GOT3 (cell line): ENCODE measurements at places on chromosomes 13 and 19.

GRCh38 chr19:679418-680286 is 3.5 kb downstream of the FSTL3 start:
- DNase-seq: no peak

- DNase-seq: no peak
Observed at GRCh38 chr13:32829269-32829668, 187.0 kb upstream of the KL start.

DNA sequence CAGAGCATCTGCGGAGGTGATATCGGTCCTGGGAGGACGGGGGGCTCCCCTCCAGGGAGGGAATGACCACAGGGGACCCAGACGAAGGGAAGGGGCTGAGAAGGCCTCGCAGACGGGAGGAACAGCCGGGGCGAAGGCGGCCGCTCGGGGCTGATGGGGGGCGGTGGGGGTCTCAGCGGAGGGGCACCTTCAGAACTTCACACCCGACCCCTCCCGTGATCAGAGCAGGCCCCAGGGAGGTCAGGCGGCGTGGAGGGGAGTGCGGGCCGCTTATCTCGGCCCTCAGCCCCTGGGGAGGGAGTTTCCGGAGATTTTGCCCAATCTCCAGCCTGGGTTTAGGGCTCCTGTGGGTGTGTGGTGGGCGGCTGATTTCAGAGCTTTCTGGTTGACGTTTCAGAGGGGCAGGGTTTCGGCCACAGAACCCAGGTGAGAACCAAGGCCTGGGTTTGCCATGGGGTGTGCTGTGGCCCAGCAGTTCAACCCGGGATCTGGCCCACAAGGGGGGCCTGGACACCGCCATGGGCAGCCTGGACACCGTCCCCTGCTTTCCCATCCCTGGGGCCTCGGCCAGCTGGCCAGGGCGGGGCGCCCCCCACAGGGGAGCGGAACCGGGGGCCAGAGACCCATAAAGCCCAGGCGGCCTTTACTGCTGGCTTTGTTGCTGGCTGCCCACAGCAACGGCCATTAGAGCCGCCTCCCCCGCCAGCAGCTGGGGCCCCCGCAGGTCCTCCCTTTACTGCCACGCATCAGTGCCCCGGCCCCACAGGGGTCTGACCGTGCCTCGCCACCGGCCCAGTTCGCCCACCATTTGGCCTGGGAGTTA is 29.0 kb downstream of the ARID3A start:
- no peak for DNase-seq

DNA sequence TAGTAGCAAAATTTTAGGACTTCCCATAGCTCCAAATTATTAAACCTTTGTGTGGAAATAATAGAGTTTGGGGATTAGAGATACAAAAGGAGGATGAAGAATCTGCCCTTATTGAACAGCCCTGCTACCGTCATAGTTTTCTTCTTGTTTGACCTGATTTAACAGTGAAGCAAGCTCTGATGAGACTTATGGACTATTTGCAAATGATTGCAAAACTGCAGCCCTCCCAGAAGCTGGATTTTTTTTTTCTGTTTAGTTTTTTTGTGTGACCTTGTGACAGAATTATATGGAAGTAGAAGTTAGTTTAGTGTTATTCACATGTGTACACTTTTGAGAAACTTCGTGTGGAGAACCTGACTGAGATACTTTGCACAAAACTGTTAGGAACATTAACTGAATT is 267.8 kb downstream of the KCNRG start:
- DNase-seq: no peak

DNA sequence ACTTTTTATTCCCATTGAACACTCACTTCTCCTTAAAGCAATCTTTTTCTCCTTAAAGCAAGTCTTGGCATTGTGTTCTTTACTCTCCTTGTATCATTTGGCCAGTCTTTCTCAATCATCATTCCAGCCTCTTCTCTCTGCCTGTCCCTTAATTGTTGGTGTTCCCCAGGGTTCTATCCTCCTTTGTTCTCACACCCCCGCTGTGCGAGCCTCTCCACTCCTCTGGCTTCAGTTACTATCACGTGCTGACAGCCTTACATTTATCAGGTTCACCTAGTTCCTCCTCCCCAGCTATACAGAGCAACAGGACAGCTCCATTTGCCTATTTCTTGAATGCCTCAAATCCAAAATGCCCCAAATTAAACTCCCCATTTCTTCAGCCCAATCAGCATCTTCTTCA is 24.6 kb downstream of the CYSLTR2 start:
- DNase-seq: no peak

- DNase-seq: no peak
Observed at GRCh38 chr13:66513728-66514127, 716.4 kb downstream of the PCDH9 start.

DNA sequence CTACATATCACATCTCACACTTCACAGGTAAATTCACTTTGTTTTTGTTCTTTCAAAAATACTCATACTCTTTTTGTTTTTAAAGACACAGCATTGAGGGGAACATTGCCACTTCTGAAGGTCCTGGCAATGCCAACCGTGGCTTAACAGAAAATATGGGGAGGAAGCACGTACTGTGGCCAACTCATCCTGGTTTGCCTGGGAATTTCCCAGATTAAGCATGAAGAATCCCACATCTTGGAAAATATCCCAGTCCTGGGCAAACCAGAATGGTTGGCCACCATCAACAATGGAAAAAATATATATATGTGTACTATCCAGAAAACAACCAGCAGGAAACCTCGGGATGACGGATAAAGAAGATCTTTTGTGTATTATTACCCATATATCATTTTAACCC is 1032.2 kb upstream of the SLC10A2 start:
- DNase-seq: no peak

DNA sequence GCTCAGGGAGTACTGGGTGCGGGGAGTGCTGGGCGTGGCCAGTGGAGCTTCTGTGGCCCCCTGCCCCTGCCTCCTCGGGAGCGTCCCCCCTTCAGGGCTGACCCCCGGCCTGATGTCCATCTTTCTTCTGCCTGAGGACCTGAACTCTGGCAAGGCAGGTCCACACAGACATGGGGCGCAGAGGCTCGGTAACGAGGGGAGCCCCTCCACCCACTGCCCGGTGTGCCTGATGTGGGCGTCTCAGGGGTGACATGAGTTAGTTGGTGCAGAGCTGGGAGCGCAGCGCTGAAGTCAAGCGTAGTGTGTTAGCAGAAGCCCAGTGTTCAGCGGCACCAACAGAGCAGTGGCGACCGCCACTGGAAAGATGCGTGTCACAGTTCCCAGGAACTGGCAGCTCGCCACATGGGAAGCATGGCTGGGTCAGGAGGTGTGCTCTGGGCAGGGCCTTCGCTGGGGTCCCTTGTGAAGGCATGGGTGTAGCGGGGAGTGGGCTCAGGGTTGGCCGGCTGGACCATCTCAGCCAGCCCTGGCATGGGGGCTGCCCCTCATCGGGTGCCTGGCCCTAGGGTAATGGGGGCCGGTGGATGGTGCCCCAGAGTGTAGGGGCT is 11.5 kb downstream of the THOP1 start:
- no peak for DNase-seq

- DNase-seq: no peak
Observed at GRCh38 chr19:14218620-14219330, 12.8 kb upstream of the ADGRL1 start.

- DNase-seq: no peak
Observed at GRCh38 chr13:35593651-35594050, 117.2 kb upstream of the MAB21L1 start.

GRCh38 chr19:45146251-45146650 is 14.5 kb downstream of the NKPD1 start:
- no peak for DNase-seq

GRCh38 chr13:36553491-36553890 is 120.3 kb upstream of the SERTM1 start:
- no peak for DNase-seq

DNA sequence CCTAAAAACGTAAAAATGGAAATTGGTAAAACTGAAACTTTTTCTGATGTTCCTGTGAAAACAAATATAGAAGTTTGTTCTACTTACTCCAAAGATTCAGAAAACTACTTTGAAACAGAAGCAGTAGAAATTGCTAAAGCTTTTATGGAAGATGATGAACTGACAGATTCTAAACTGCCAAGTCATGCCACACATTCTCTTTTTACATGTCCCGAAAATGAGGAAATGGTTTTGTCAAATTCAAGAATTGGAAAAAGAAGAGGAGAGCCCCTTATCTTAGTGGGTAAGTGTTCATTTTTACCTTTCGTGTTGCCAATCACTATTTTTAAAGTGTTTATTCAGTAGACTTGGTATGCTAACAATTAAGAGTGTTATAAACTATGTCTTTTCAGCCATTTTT is 25.6 kb downstream of the BRCA2 start:
- no peak for DNase-seq

DNA sequence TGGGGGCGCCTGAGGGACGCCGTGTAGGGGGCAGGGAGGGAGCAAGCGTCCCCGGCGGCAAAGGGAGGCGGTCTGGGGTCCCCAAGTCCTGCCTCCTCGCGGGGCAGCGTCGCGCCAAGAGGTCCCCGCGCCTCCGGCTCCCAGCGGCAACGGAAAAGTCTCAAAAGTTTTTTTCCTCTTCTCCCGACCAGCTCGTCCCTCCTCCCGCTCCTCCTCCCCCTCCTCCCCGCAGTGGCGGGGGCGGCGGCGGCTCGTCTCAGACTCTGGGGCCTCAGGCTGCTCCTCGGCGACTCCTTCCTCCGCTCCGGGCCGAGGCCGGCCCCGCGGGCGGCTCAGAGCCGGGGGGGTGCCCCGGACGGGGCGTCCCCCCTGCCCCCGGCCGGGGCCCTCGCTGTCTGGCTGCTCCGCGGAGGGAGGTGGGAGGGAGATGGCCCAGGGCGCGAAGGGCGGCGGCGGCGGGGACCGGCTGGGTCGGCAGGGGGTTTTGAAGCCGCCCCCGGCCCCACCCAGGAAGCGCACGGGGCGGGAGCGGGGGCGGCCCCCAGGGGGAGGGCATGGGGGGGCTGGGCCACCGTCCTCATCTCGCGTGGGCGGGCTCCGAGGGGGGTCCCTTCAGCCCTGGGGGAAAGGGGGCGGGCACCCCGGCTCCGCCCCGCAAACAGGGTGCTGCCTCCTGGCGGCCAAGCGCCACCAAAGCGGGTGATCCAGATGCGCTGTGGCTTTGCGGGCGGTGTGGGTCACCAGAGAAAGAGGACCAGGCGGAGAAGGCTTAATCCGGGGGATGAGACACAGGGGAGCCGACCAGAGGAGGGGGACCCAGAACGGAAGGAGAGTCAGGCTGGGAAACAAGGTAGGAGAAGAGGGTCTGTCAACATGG is at the start of gene TGFB1:
Gene TGFB1 (minus strand): TSS at position 457 of the 877 bp plus-strand sequence. CDS start 878 bp downstream, outside the sequence.
- DNase-seq: peak; percentile 66

GRCh38 chr13:36850790-36851438 is 31.9 kb downstream of the RFXAP start:
- DNase-seq: no peak

DNA sequence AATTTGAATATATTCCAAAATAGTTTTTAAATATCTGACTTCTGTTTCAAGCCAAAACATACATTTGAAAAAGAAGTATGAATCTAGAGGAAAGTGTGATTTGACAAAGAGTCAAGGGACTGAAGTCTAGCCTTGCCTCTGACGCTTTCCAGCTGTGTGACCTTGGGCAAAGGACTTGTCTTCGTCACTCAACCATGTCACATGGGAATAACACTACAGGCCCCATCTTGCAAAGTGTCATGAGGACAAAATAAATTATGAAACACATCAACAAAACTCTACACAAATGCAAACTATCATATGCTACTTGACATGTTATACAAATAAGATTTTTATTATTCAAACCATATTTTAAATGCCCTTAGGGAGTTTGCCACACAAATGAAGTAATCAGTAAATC is 73.0 kb downstream of the CYSLTR2 start:
- DNase-seq: no peak

DNA sequence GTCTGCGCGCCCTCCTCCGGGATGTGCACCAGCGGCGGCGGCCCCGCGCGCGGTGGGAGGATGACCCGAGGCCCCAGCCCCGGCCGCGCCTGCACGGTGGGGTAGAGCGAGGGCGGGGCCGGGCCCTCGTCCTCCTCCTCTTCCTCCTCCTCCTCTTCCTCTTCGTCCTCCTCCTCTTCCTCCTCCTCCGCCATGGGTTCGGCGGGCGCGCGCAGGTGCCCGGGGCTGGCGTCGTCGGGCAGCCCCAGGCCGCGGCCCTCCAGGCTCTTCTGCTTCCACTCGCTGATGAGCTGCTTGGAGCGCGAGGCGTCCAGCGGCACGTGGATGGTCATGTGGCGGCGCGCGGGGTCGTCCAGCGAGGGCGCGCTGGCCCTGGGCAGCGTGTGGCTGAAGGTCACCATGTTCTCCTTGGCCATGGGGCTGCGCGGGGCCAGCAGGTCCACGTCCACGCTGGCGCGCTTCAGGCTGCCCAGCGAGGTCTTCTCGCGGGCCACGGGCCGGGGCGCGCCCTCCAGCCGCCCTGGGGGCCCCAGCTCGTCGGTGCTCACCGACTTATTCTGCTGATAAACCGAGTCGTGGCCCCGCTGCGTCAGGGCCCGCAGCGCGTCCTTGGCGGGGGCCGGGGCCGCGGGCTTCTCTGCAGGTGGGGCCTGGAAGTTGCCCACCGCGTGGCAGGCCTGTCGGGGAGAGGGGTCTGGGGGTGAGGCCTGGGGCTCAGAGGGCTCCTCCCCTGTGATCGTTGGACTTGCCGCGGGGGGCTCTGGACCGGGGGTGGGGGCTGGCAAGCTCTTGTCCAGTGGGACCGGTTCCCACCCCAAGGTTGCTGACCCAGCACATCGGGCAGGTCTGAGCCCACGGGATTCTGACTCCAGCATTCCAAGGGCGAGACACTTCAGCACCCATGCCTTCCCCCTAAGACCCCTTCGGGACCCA is 8.3 kb downstream of the PLPPR3 start:
- no peak for DNase-seq

- DNase-seq: no peak
Observed at GRCh38 chr13:37651891-37652290, 53.3 kb upstream of the POSTN start.

GRCh38 chr13:50914848-50915247 is 5.3 kb downstream of the RNASEH2B start:
- no peak for DNase-seq

DNA sequence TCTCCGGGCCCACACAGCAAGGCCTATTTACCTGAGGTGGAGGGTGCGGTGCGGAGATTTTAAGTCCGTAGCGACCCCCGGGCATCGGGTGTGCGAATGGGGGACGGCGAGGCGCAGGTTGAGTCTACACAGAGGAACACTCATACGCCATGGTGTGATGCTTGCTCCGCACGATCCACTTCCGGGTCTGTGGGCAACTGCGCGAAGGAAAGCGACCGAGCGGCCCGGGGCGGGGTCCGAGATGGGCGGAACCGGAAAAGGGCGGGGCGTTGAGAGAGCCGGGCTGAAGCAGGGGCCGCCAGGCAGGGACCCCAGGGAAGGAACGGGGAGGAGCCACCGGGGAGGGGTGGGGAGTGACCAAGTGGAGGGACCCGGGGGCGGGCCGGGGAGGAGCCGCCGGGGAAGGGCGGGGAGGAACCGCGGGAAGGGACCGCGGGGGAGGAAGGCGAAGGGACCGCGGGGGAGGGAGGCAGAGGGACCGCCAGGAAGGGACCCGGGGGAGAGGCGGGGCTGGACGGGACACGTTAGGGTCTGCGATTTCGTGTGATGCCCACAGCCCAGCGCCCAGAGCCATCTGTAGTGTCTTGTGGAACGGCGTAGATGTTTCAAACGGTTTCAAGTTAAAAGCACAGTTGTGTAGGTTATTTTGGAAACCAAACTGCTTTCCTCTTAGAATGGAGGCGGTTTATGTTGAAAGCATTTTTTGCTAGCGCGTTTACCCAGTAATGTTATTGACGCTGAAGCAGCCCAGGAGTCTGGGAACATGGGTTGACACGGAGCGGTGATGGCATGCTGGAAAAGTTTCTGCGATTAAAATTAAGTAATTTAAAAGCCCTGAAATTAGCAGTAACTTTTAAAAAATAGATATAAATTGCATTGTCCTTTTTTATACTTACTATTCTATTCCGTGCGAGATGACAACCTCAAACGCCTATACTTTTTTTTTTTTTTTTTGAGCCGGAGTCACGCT is at the start of gene ZNF160:
Gene ZNF160 (minus strand): TSS at position 189 of the 970 bp plus-strand sequence. CDS start 17,146 bp downstream, outside the sequence.
- DNase-seq: peak; percentile 90

- DNase-seq: no peak
Observed at GRCh38 chr13:73816702-73817101, 317.5 kb downstream of the KLF12 start.
